SJCRH30 (cell line): ENCODE measurements at places on chromosomes 5 and 9. TPM values are rescaled to one million over a fixed set of nuclear protein-coding genes. Genes with fewer than 3 reads are reported as not detected.

HMCN2 gene
- total RNA-seq, result 5.6 and 5.8 TPM in 2 replicates

COL23A1 gene
- total RNA-seq, result not detected in 2 replicates

MCC gene
- total RNA-seq, result 26.6 and 26.9 TPM in 2 replicates

FBLL1 gene
- not detected in 2 replicates for total RNA-seq

NUTM2F gene
- not detected in 2 replicates for total RNA-seq

NEUROG1 gene
- not detected in 2 replicates for total RNA-seq

GM2A gene
- 1.7 and 2.0 TPM in 2 replicates for total RNA-seq

SCGB3A1 gene
- not detected in 2 replicates for total RNA-seq

PLEKHG4B gene
- total RNA-seq, result 3.9 and 4.0 TPM in 2 replicates

PCA3 gene
- 0.35 and 0.59 TPM in 2 replicates for total RNA-seq

GCNT4 gene
- total RNA-seq, result 0.02 and 0.05 TPM in 2 replicates

TOPORS gene
- 29.1 and 32.1 TPM in 2 replicates for total RNA-seq

UBE2D2 gene
- 101 and 106 TPM in 2 replicates for total RNA-seq

SUSD3 gene
- not detected in 2 replicates for total RNA-seq

ALDH1A1 gene
- 1.0 and 1.6 TPM in 2 replicates for total RNA-seq

KIAA1958 gene
- 16.2 and 17.6 TPM in 2 replicates for total RNA-seq

EQTN gene
- total RNA-seq, result not detected in 2 replicates

ST8SIA4 gene
- 0.73 and 0.91 TPM in 2 replicates for total RNA-seq

HAPLN1 gene
- total RNA-seq, result 0.53 and 1.6 TPM in 2 replicates

DUSP1 gene
- 18.1 and 19.4 TPM in 2 replicates for total RNA-seq

GLRA1 gene
- total RNA-seq, result not detected in 2 replicates

PDE6A gene
- 0.28 and 0.47 TPM in 2 replicates for total RNA-seq

PCDHGB3 gene
- total RNA-seq, result 5.2 and 7.4 TPM in 2 replicates

SLC36A2 gene
- total RNA-seq, result not detected in 2 replicates

STPG3 gene
- total RNA-seq, result not detected in 2 replicates

SPATA31E1 gene
- total RNA-seq, result not detected in 2 replicates

ZBTB5 gene
- 25.5 and 26.1 TPM in 2 replicates for total RNA-seq

PPP2R2B gene
- total RNA-seq, result 0.04 TPM in 1 of 2 replicates, not detected in the other

SPATA31D4 gene
- total RNA-seq, result not detected in 2 replicates

NKD2 gene
- not detected in 2 replicates for total RNA-seq

OR1Q1 gene
- not detected in 2 replicates for total RNA-seq

ALDH7A1 gene
- total RNA-seq, result 60.0 and 61.1 TPM in 2 replicates

SHOC1 gene
- total RNA-seq, result 0.58 and 0.85 TPM in 2 replicates

FRMD3 gene
- 17.4 and 17.6 TPM in 2 replicates for total RNA-seq

PFN3 gene
- total RNA-seq, result not detected in 2 replicates

MUSK gene
- 13.6 and 14.1 TPM in 2 replicates for total RNA-seq

SLC1A3 gene
- total RNA-seq, result 1.4 and 2.1 TPM in 2 replicates

GFI1B gene
- total RNA-seq, result 0.13 and 0.53 TPM in 2 replicates

PCDHB15 gene
- total RNA-seq, result 0.86 and 0.91 TPM in 2 replicates

BARHL1 gene
- total RNA-seq, result not detected in 2 replicates

CDC20B gene
- 0.02 TPM in 1 of 2 replicates, not detected in the other for total RNA-seq

NR4A3 gene
- 0.13 and 0.32 TPM in 2 replicates for total RNA-seq

GFRA3 gene
- total RNA-seq, result 0.15 TPM in 1 of 2 replicates, not detected in the other

SPATA31A3 gene
- 0.04 TPM in 1 of 2 replicates, not detected in the other for total RNA-seq

PLPPR1 gene
- total RNA-seq, result 0.63 and 0.93 TPM in 2 replicates

FOXI1 gene
- total RNA-seq, result not detected in 2 replicates

KCNN2 gene
- not detected in 2 replicates for total RNA-seq

ZNF354C gene
- total RNA-seq, result 14.9 and 15.8 TPM in 2 replicates

MXD3 gene
- total RNA-seq, result 36.6 and 37.6 TPM in 2 replicates

IL33 gene
- 0.05 and 0.10 TPM in 2 replicates for total RNA-seq

PCDH1 gene
- total RNA-seq, result 0.08 and 0.20 TPM in 2 replicates

TSSK1B gene
- 0.08 TPM in 1 of 2 replicates, not detected in the other for total RNA-seq

FAM163B gene
- total RNA-seq, result 2.5 and 3.4 TPM in 2 replicates
